Activated CD4-positive, alpha-beta T cell treated with anti-CD3 and anti-CD28 coated beads for 24 hours (primary cell): ENCODE measurements at places on chromosomes 2 and 18.

DNA sequence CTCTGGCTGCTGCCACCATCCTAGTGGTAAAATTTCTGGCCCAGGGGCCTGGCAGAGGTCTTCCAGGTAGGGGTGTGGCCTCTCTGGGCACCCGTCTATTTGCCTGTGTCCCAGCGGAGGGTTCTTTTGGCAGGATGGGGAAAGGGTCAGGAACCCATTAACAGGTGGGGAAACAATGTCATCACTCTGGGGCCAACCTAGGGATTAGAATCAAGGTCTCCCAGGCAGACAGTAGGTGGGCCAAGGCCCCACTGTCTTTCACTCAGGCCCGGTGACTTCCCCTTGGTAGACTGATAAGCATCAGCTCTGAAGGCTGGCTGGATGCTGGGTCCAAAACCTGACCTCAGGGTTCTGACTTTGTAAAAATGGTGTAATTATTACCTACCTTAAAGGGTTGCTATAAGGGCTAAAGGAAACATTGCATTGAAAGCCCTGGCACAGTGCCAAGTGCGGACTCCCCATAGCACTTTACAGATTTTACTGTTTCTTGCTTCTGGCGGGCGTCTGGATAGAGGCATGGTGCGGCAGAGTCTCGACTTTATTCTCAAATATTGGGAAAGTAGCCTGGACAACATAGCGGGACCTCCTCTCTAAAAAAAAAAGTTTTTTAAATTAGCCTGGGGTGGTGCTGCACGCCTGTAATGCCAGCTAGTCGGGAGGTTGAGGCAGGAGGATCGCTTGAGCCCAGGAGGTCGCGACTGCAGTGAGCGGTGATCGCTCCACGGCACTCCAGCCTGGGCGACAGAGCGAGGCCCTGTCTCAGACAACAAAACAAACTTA is 2.2 kb downstream of the LBX2 start:
- DNase-seq: no peak

GRCh38 chr2:16118611-16119590 is 178.6 kb downstream of the MYCN start:
- no peak for DNase-seq

- DNase-seq: no peak
These were observed 96.8 kb downstream of the BOD1L2 start for GRCh38 chr18:57243624-57244179.

DNA sequence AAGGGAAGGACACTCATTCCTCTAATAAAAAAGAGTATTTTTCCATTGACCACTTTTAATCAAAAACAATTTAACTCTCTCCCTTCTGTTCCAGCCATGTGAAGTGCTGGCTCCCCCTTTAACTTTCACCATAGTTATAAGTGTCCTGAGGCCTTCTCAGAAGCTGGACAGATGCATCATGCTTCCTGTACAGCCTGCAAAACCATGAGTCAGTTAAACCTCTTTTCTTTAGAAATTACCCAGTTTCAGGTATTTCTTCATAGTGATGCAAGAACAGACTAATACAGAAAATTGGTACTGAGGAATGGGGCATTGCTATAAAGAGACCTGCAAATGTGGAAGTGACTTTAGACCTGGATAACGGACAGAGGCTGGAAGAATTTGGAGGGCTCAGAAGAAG is 643.6 kb upstream of the DDX18 start:
- DNase-seq: no peak
